ENCODE measurements at places on chromosomes 6 and 20.

DNA sequence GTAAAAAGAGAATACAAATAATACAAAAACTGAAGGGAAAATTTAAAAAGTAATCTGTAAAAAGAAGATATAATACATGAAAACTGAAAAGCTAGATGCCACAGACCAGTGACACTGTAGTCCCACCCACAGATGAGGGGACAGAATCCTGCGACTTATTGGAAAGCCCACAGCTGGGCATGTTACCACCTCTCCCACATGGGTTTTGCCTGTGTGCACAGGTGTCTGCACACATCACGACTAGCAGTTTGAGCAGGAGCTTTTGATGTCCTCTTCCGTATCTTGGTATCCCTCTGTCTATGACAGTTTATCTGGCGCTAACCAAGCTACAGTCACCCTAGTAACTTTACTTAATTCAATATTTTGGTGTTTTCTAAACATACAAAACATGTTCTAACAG, 291.1 kb upstream of the EXOC2 start:
- no peak for DNase-seq

DNA sequence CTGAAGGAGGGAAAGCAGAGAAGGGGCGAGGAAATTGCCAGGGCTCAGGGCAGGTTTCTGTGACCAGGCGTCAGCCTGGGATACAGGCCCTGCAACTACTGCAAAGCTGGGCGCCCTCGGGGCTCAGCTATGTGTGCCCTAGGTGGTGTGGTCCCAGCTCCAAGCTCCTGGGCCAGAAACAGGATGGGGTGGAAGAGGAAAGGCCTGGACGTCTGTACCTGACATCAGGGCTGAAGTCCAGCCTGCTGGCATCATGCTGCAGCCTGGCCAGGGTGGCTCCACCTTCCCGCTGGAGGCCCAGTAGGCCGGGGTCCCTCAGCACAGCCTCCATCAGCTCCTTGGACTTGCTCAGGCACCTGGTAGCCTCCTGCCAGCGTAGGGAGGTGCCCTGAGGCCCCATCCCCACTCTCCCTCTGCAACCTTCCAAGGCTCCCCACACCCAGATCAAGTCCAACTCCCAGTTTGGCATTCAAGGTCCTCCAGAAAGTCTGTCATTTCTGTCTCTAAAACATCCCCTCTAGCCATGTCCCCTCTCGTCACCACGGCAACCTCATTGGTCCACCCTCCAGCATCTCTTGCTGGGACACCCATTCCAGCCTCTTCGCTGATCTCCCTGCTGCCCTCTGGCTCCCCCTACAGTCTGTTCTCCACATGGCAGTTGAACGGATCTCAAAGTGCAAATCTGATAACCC, 38.2 kb downstream of the KIAA1755 start:
- DNase-seq: peak; percentile 57

- no peak for DNase-seq
Measured at GRCh38 chr20:49545572-49545971, 22.4 kb downstream of the PTGIS start.

- DNase-seq: peak; percentile 20
Measured at GRCh38 chr6:89085409-89086205, 5.1 kb downstream of the PNRC1 start.

DNA sequence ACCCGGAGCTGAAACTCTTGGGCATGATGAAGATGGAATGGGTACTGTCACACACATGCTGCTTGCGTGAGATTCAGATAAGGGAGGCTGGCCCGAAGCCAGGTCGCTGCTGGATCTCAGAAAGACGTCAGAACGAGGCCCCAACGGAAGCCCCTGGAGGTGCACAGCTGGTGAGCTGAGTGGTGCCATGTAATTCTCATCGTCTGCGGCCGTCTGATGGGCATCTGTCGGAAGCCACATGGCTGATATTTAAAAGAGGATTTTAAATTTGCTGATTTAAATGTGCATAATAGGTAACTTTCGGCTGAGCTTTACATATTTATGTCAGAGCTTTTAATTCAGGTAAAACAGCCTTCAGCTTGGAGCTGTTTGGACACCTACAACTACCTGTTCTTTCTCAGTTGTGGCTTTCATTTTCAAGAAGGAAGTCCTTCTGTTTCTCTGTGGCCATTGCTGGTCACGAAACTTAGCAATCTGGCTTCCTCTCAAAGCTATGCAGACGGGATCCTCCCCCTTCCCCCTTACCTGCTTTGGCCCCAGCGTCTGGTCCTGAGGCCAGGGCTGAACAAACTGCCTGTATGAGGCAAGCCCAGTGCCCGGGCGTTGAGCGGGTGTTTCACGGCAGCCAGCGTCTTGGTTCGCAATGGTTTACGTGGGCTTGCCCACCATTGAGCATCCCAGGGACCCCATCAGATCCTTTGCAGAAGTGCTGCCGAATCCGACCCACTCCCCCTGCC, 9.2 kb downstream of the SLCO4A1 start:
- DNase-seq: peak; percentile 64

DNA sequence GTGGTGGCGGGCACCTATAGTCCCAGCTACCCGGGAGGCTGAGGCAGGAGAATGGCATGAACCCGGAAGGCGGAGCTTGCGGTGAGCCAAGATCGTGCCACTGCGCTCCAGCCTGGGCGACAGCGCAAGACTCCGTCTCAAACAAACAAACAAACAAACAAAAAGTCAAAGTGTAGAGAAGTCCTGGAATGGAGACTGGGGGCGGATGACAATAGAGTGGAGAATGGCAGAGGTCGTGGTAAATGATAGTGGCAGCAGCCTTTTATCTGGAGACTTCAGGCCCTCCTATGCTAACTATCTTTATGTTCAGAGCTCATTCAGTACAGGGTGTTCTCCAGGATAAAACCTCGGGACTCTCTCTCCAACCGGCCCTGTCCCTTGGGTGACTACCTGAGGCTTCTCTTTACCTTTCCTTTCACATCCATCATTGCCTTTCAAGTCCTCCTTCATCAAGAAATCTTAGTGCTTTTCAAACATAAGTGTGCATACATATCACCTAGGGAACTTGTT, 1.4 kb upstream of the FKBPL start:
- no peak for DNase-seq

DNA sequence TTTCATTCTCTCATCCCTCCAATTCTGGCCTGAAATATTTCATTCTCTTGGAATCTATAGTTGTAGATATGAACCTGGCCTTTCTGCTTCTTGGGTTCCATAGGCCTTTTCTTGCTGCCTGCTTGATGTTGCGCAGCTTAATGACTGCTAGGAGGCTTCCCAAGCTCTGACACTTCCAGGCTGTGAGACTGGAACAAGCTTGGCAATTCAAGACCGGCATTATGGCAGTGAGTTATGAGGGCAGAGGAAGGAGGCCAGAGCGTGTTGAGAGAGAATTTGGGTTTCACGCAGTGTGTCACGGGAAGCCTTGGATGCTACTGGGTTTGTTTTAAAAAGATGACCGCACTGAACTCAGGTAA, 948 bp upstream of the DNAJC5 start:
- DNase-seq: peak; percentile 12

GRCh38 chr6:167464177-167464576, 139.3 kb downstream of the TTLL2 start:
- DNase-seq: no peak

DNA sequence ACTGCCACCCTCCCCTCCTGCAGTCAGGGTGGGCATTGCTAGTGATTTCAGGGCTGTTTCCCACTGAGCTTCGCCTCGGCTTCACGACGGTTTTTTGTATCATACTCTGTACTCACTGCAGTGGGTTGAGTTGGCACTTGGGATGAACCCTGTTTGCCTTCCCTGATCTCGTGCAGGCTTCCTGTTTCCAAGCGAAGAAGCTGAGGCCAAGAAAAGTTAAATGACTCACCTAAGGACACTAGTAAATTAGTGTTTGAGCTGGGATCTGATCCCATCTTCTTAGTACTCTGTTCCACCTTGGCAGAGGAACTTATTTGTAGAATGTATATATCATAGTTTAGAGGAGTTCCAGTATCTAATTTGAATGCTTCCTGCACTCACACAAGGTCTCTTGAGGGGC, 50.3 kb upstream of the VSTM2L start:
- DNase-seq: no peak

DNA sequence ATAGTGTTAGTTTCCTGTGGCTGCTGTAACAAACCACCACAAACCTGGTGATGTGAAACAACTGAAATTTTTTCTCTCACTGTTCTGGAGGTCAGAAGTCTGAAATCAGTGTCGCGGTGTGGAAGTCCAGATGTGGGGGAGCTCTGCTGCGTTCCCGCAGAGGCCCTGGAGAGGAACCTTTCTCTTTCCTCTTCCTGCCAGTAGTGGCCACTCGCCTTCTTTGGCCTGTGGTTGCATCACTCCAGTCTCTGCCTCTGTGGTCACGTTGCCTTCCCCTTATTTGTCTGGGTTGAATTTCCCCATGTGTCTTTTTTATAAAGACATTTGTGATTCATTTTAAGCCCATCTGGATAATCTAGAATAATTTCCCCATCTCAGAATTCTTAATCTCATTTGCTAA, 295.5 kb upstream of the FLRT3 start:
- DNase-seq: no peak

DNA sequence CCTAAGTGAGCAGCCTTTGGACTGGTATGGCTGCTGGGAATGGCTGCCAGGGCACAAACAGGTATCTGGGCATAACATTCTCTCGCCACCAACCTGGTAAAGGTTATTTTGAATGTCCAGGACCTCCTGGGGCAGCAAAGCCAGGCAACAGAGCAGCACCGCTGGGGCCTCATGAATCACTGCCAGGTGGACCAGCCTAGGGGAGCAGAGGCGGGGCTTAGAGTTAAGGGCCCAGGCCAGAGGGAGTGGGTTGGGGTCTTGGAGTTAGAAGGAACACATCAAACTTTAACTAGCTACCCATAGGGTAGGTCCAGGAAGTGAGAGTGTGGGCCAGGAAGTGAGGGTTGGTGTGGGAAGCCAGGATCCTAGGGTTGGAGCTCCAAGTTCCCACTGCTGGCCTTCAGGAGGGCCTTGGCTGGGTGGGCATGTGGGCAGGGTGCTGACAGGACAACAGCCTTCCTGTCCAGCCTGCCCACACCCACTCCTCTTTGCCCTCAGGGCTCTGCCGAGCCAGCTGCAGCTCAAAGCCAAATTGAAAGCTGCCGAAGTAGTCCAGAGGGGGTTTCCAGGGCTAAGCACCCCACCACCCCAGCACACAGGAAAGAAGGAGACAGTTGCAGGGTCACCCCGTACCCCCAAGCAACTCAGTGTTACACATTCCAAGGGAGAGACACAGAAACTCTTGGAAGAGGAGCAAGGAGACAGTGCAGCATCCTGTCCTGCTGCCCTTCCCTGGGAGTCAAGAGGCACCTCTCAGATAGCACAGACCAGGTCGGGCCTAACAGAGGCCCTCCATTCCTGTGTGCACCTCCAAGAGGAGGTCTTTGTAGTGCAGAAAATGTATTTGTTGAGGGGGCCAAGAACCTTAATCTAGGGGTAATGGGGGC, 2.6 kb downstream of the NFKBIE start:
- no peak for DNase-seq

GRCh38 chr6:135283926-135284325, 102.8 kb downstream of the MYB start:
- no peak for DNase-seq

GRCh38 chr6:131356161-131356560, 216.9 kb upstream of the ARG1 start:
- no peak for DNase-seq

GRCh38 chr20:21523895-21524294, 10.0 kb upstream of the NKX2-2 start:
- DNase-seq: no peak

- no peak for DNase-seq
Measured at GRCh38 chr20:45909336-45909808, 2.6 kb downstream of the PLTP start.

GRCh38 chr6:25590986-25591385, 61.0 kb upstream of the SCGN start:
- DNase-seq: no peak

DNA sequence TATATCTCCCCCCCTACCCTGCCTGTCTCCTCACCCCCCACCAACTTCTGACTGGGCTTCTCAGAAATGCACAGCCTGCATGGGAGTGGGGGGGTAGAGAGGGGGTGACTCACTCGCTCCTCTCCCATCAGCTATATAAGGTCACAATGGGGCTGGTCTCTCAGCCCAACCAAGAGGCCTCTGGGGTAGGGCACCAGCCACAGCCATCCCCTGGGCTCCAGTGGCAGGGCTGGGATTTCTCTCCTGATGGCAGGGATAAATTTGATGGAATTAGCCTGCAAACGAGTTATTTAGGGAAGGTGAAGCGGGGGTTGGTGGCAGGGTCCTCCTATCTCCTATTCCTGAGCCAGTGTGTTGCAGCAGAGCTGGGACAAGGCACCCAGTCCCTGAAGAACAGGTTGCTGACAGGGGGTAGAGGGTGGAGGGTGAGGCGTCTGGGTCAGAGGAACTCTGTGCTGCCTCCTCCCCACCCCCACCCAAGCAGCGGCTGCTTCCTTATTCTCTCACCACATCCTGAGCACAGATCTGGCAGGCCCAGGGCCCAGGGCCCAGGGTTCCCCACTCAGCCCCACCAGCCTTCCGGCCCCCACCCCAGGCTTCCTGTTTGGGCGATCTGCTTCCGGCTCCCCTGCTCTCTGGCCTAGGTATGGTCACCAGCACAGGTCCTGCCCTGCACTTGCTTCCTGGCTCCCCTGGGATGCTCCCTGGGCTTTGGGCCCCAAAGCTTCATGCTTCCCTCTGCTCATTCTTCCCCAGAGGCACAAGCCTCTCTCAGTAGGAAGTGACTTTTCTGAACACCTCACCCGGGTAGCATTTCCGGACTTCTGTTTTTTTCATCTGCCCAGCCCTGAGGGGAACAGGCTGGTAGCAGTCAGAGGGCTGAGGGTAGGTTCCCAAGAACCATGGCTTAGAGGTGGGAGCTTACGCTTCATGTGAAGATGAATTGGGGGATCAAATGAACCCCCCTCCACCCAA, 4.0 kb downstream of the PPP1R18 start:
- DNase-seq: peak; percentile 88

- DNase-seq: peak; percentile 77
Measured at GRCh38 chr6:158072083-158072721, 90.5 kb downstream of the SYNJ2 start.

GRCh38 chr20:20971810-20972209, 134.3 kb downstream of the LINC00237 start:
- no peak for DNase-seq

DNA sequence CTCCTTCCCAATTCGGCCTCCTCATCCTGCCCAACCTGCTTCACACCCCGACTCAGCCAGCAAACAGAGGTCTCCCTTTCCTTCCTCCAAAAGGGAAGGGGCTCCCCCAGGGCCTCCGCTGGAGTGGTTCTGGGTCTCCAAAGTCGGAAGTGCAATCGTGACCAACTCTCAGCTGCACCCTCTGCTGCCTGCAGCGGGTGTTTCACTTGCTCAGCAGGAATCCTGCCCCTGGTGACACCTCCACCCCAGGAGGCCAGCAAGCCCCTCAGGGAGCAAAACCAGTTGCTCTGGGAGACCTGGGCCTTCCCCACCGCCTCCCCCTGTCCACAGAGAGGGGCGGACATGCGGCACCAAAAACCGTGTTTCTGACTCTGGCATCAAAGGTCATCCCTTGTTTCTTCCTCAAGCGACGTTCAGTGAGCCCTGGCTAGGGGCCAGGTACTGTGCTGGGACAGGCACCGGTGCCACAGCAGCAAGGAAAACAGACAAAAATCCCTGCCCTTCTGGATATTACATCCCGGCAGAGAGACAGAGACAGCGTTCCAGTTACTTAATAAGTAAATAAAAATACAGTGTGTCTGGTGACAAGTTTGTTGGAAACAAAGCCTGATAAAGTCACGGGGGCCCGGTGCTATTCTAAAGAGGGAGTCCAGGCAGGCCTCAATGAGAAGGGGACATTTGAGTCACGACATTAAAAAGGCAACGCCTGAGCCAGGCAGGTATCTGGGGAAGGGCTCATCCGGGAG, 219.0 kb downstream of the BMP7 start:
- DNase-seq: no peak
